ELF-1 (cell line): ENCODE measurements at places on chromosomes 1 and 21.

GRCh38 chr21:34881839-34882371 lies 167.2 kb downstream of the RUNX1 start:
- DNase-seq, result no peak

- DNase-seq, result no peak
Measured at GRCh38 chr1:56816909-56817308, 2.3 kb downstream of the FYB2 start.

DNA sequence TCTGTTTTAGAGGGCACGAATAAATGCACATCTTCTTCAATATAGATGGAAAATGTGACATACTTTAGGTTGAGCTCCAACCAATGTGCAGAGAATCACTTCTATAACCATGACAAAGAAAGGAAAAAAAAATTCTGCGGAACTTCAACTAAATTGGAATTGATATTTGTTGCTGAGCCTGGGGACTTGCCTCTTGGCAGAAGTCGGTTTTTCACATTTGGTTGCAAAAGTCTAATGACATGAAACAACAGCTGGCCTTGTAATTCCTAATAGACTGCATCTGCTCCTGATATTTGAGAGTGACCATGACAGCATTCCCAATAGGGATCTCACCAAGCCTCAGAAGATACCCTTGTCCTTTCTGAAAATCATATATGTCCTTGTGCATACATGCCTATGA lies 112.8 kb downstream of the PRRX1 start:
- DNase-seq, result no peak

GRCh38 chr1:235553112-235553551 lies 48.9 kb upstream of the B3GALNT2 start:
- DNase-seq, result no peak

- no peak for DNase-seq
Measured at GRCh38 chr1:153984123-153984894, 1.8 kb downstream of the RAB13 start.

GRCh38 chr1:3899754-3900149 lies 320 bp downstream of the C1orf174 start:
- no peak for DNase-seq

- DNase-seq, result no peak
Measured at GRCh38 chr1:206843626-206844025, 21.8 kb upstream of the IL20 start.
